ENCODE measurements at places on chromosomes 3 and 15.

- no peak for DNase-seq
These were observed 28.1 kb upstream of the COL6A6 start for GRCh38 chr3:130488769-130489450.

GRCh38 chr15:96583671-96584070, 253.2 kb downstream of the NR2F2 start:
- DNase-seq = no peak

DNA sequence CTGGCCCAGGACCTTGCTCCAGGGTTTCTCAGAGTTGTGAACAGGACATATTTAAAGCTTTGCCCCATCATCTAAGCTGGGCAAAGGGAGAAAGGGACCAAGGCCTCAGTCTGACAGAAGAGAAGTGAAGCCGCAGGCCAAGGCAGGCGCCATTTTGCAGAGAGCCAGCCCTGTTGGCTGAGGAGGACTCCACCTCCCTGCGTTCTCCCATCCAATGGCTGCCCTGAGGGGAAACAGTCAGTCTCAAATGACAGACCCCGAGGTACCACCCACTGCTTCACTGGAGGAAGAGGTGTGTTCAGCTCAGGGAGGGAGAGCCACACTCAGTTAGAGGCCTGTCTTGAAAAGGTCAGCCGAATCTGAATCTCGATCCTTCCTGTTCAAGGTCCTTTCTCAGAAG, 86.1 kb downstream of the ADAMTS17 start:
- no peak for DNase-seq

DNA sequence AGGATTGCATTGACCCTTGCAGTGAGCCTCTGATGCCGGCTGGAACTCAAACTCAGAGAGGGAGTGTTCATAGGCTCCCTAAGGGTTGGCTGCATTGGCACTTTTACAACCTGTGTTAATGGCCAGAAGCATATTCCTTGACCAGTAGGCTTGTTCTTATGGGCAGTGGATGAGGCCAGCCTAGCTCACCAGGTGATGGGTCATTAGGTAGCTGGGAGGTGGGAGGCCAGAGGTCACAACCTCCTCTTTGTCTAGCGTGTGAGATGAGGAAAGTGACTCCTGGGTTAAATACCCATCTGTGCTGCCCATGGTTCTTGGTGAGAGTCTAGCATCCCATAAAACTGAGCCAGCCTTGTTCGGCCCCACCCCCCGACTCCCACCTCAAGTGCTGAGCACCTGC, 275.7 kb upstream of the CTNNB1 start:
- no peak for DNase-seq

GRCh38 chr3:110542552-110543150, 529.0 kb upstream of the NECTIN3 start:
- DNase-seq = no peak

DNA sequence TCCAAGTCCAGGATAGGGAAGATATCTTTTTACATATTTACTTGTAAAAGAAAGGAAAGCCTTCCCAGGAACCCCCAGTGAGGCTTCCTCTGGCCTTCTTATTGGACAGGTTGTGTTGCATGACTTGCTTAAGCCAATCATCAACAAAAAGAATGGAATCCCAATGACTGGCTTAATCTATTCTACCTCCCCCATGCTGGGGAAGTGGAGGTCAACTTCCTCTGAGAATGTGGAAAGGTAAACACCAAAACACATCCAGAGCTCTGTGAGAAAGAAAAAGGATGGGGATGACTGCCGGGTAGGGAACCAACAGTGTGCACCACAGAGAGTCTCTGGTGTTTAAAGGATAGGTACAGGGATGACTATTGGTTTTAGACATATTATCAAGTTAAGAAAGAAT, 25.1 kb downstream of the TNIK start:
- no peak for DNase-seq

DNA sequence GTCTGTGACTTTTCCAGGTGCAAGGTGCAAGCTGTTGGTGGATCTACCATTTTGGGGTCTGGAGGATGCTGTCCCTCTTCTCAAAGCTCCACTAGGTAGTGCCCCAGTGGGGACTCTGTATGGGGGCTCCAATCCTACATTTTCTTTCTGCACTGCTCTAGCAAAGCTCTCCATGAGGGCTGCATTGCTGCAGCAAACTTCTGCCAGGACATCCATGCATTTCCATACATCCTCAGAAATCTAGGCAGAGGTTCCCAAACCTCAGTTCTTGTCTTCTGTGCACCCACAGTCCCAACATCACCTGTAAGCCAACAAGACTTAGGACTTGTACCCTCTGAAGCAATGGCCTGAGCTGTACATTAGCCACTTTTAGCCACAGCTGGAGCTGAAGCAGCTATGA, 694.5 kb upstream of the BCHE start:
- DNase-seq = no peak

DNA sequence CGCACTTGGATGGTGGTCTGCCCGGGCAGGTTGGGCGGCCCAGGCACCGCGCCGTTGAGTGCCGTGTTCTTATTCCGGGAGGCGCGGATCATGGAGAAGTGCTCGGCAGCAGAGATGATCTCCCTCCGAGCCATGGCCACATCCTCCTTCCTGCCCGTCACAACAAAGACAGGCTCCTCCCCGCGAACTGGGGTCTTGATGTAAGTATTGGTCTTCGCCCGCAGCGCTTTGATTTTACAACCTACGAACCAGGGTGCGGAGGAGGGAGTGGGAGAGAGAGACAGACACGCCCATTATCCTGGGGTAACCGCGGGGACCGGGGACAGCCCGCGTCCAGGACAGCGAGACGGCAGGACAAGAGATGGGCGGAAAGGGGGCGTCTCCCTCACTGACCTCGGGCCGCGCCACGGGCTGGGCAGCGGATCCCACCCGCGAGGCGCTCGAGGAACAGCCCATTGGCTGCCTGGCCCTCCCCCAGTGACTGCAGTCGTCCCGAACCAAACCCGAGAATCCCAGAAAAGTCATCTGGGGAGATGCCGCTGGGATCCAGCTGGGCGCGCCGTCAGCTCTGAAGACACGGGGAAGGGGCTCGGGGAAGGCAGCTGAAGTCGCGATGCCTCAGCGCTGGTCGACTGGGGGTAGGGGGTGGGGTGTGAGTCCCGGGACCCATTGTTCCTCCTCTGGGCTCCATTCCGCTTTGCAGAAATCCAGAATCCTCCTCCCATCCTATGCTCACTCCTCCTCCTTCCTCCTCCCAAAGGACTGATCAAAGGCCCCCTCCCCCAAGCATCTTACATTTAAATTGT, 1.2 kb downstream of the MEX3B start:
- no peak for DNase-seq

All from NCI-H1092 (cell line).